Activated T-helper 1 cell treated with anti-CD3 and anti-CD28 coated beads, Interleukin-12 subunit alpha, Interleukin-12 subunit beta, Interleukin-2, Interleukin-4 antibody, amounts not matched to agents 30 ng/mL and 10 ng/mL and 1 ng/mL, durations not matched to agents 14 hours and 24 hours and 36 hours (primary cell): ENCODE measurements at places on chromosomes 13 and 19. TPM values are rescaled to one million over a fixed set of nuclear protein-coding genes. Genes with fewer than 3 reads are reported as not detected.
A peak's percentile ranks its signal among the peaks of the same experiment; 100 is the strongest.

Gene BCL3
- total RNA-seq: 67.2 and 74.6 TPM in 2 replicates

Gene TEX26
- total RNA-seq: not detected in 2 replicates

Gene GJB2
- 2.9 TPM in 2 replicates for total RNA-seq

Gene ZNF582
- total RNA-seq: 1.2 and 1.3 TPM in 2 replicates

- H3K4me1 ChIP-seq: peaks cover 9% of the 10 kb centered on the region
- H3K36me3 ChIP-seq: no peaks in the 10 kb centered on the region
- no peak overlapping the region for H3K27ac ChIP-seq
- H3K4me3 ChIP-seq: no peak overlapping the region
- no peaks in the 10 kb centered on the region for H3K27me3 ChIP-seq
Measured at GRCh38 chr13:73576291-73576690, 517.5 kb downstream of the KLF5 start.

- H3K4me1 ChIP-seq: no peaks in the 10 kb centered on the region
- H3K27me3 ChIP-seq: peaks cover 1% of the 10 kb centered on the region
- no peak overlapping the region for H3K4me3 ChIP-seq
- H3K36me3 ChIP-seq: peaks cover 14% of the 10 kb centered on the region
Measured at GRCh38 chr13:111313911-111314425, 6.5 kb upstream of the TEX29 start.

- no peak for DNase-seq
- peak overlapping the region; percentile 53 for H3K4me3 ChIP-seq
- H3K27me3 ChIP-seq: no peaks in the 10 kb centered on the region
- peaks cover 42% of the 10 kb centered on the region for H3K4me1 ChIP-seq
- H3K27ac ChIP-seq: no peak overlapping the region
Measured at GRCh38 chr19:1262623-1263123, 6.5 kb upstream of the CIRBP start.

- DNase-seq: peak; percentile 55
- peaks cover 18% of the 10 kb centered on the region for H3K36me3 ChIP-seq
- H3K4me3 ChIP-seq: peak overlapping the region; percentile 46
Measured at GRCh38 chr19:2332341-2333026, 4.0 kb downstream of the SPPL2B start.

DNA sequence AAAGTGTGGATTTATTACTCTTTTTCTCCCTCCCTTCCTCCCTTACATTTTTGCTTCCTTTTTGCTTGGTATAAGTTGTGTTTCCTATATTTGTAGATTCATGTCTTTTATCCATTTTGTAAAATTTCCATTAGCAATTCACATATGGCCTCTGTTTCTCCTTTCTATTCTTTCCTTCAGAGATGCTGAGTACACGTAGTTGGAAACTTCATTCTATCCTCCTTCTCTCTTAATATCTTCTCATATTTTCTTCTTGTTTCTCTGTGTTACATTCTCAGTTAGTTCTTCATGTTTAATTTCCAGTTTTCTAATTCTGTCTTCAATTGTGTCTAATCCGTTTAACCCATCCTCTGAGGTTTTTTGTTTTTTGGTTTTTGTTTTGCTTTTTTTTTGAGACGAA lies 188.9 kb downstream of the ZIC5 start:
- no peaks in the 10 kb centered on the region for H3K27me3 ChIP-seq
- no peak for DNase-seq
- no peaks in the 10 kb centered on the region for H3K36me3 ChIP-seq
- H3K4me3 ChIP-seq: no peak overlapping the region
- no peaks in the 10 kb centered on the region for H3K4me1 ChIP-seq
- H3K27ac ChIP-seq: no peak overlapping the region

DNA sequence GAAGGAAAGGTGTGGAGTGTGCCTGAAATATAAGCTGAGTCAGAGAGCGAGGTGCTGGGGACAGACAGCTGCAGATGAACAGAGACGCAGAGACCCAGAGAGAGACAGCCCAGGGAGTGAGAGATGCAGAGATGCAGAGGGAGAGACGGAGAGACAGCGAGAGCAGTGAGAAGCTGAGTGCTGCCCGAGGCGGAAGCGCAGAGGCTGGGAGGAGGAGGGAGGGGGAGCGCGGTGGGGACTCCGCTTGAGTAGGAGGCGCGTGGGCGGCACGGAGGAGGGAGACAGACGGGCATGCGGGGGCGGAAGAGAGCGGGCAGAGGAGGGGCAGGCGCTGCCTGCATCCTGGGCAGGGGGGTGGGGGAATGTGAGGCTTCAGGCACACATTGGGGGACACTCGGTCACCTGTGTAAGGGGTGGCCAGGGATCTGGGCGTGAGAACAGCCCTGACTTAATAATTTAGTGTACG lies 25.7 kb downstream of the SLC8A2 start:
- peak overlapping the region; percentile 64 for H3K4me3 ChIP-seq
- H3K27ac ChIP-seq: peak overlapping the region; percentile 62
- DNase-seq: peak; percentile 62
- peaks cover 44% of the 10 kb centered on the region for H3K4me1 ChIP-seq
- H3K27me3 ChIP-seq: peaks cover 60% of the 10 kb centered on the region

DNA sequence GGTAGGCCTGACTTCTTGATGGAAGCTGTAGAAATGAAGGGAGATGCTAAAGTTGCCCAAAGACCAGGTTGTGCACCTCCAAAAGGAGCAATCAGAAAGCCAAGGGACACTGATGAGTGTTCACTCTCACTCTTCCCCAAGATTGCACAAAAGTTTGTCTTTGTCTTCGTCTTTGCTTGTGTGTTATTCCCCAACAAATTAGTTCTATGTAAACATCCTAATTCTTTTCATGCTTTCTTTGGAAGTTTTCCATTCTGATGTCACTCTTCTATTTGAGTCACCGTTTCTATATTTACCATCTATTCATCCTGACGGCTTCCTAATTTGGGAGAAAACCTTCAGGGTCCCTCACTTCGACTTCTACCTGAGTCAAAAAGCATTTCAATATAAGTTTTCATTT lies 3.7 kb upstream of the TMEM272 start:
- H3K4me3 ChIP-seq: no peak overlapping the region
- H3K27me3 ChIP-seq: peaks cover 15% of the 10 kb centered on the region
- no peaks in the 10 kb centered on the region for H3K36me3 ChIP-seq
- no peak overlapping the region for H3K27ac ChIP-seq

DNA sequence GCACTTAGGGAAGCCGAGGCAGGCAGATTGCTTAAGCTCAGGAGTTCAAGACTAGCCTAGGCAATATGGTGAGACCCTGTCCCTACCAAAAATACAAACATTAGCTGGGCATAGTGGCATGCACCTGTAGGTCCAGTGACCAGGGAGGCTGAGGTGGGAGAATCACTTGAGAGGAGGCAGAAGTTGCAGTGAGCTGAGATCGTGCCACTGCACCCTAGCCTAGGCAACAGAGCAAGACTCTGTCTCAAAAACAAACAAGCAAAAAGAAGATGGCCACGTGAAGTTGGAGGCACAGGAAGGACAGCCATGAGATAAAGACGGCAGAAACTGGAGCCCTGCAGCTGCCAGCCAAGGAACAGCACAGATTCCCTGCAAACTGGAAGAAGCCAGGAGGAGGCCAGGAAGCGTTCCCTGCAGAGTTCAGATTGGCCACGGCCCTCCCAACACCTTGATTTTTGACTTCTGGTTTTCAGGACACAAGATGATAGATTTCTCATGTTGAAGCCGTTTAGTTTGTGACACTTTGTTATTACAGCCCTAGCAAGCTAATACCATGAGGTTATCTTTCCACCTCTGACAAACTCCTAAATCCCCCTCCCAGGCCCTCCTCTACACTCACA lies 786.7 kb downstream of the UQCRFS1 start:
- DNase-seq: no peak
- H3K27me3 ChIP-seq: peaks cover 1% of the 10 kb centered on the region
- H3K4me3 ChIP-seq: no peak overlapping the region
- no peaks in the 10 kb centered on the region for H3K36me3 ChIP-seq
